RKO (cell line): ENCODE measurements at places on chromosomes 12 and 14.

DNA sequence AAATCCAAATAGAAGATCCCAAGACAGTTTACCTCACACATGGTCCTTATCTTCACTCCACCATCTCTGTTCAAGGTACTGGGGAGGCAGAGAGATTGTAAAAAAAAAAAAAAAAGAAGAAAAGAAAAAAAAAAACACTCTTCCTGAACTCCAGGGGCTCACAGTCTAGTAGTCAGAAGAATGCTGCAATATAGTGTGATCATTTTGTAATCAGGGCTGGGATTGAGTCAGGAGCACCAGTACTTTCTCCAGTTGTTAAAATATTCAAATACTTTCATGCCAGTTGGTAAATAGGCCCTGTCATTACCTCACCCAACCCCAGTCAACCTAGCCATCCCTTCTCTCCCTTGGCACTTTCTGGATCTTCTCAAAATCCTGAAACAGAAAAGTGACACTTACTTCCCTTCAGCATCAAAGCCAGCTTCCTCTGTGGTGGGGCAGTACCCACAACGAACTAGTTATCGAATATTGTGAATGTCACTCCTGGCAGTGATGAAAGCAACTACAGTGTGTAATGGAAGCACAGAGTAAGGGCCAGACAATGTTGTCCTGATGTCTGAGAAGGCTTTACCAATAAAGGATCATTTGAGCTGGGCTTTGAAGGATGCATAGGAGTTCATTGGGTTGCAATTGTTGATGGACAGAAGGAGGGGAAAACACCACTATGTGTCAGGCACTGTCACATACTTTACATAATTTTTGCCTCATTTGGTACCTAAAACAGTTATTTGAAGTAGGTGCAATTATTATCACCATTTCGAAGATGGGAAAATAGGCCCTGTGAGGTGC is 44.3 kb upstream of the HSPB8 start:
- no peak for DNase-seq

DNA sequence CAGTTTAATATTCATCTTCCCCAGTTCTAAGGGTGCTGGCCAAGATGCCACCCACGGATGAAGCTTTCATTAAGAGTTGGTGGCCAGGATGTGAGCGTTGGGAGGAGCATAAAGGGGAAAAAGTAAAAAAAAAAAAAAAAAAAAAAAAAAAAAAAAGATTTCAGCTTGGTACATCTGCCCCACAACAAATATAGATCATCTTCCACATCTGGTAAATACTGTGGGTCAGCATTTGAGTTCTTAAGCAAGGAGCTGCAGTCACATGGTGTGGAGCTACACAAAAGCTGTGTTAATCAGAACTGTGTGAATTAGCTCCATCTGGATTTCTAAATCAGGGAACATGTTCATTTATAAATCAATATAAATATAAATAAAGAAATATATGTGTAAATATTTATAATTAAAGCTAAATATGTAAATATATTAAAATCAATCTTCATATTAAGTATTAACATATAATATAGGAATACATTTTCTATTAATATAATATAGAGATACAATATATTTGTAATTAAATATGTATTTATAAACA is 262.3 kb downstream of the NUAK1 start:
- DNase-seq = no peak

DNA sequence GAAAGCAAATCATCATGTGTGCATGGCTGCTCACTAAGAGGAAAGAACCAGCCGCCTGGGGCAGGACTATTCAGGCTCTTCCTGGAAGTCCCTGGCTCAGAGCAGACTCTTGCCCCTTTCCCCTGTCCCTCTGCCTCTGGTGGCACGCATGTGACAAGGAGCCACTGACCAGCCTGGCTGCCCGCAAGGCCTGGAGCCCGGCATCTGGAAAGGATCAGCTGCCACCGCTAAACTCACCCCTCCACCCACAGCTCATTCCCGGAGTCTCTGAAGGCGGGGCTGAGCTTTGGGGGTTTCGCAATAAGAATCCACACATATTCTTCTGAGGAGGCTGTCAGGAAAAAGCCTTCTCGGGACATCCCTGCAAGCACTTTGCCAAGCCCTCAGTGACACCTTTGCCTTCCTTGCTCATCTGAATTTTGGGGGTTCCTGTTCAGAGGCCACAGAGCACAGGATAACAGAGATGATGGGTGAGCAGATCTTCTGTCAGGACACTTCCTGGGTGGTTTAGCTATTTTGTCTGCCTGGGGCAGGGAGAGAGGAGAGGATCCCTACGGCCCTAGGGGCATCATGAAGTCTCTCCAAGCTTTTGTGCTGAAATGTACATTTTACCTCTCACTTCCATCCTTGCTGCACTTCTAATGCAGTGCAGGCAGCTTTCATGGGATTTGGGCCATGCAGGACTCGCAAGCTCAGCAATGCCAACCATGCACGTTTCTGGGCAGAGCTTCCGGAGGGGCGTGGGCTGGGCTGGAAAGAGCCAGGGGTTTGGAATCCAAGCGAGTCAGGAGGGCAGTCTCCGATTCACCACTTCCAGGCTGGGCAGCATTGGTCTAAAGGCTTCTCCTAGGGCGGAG is 124.8 kb upstream of the MAP1LC3B2 start:
- DNase-seq = no peak

GRCh38 chr12:112843287-112843686 is 51.7 kb downstream of the RPH3A start:
- DNase-seq = no peak

DNA sequence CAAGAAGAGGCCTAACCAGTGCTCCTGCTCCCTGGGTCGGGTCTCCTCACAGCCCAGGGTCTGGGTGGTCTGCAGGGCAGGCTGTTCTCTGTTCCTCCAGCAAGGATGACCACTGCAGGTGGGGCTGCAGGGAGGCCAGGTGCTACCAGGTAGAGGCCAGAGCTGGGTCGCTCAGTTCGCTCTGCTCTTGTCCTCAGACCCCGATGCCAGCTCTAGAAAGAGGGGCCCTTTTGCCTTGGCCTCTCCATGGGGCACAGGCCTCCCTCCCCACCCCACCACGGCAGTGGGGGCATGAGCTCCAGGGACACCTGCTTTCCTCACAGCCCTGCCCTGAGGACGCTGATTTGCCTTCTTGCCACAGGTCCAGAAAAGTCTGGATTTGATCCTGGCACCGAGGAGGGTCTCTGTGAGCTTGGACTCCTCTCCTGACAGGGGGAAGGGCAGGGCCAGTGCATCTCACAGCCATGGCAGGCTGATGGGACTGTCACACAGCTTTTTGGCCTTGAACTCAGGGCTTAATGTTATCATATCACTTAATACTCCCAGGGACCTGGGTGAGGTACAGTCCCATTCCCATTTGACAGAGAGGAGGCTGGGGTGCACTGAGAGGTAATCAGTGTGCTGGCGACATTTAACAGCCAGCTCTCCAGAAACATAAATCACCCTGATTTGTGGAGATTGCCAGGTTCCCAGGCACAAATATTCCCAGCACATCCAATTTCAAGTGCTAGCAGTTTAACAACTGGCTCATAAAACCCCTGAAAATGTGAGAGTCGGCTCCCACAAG is 273.0 kb upstream of the SFSWAP start:
- DNase-seq = no peak

- DNase-seq = no peak
Observed at GRCh38 chr12:66664076-66664475, 14.8 kb downstream of the GRIP1 start.

DNA sequence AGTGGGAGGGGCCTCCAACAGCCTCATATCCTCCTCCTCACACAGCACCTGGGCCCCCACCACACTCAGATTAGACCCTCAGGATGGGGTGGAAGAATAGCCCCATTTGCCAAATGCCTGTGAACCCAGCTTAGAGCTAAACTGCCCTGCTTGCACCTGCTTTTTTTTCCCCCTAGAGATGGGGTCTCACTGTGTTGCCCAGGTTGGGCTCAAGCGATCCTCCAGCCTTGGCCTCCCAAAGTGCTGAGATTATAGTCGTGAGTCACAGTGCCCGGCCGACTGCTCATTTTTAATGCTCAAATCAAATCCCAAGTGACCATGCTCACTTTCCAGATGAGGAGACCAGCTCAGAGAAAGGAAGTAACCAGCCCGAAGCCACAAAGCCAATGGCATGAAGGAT is 27.1 kb downstream of the TESC start:
- no peak for DNase-seq

- peak; percentile 75 for DNase-seq
Observed at GRCh38 chr14:56659964-56660551, 80.5 kb downstream of the TMEM260 start.

GRCh38 chr12:79162147-79162772 is 297.7 kb downstream of the SYT1 start:
- DNase-seq = no peak

- DNase-seq = no peak
Observed at GRCh38 chr12:120514002-120514401, 15.0 kb downstream of the COQ5 start.

DNA sequence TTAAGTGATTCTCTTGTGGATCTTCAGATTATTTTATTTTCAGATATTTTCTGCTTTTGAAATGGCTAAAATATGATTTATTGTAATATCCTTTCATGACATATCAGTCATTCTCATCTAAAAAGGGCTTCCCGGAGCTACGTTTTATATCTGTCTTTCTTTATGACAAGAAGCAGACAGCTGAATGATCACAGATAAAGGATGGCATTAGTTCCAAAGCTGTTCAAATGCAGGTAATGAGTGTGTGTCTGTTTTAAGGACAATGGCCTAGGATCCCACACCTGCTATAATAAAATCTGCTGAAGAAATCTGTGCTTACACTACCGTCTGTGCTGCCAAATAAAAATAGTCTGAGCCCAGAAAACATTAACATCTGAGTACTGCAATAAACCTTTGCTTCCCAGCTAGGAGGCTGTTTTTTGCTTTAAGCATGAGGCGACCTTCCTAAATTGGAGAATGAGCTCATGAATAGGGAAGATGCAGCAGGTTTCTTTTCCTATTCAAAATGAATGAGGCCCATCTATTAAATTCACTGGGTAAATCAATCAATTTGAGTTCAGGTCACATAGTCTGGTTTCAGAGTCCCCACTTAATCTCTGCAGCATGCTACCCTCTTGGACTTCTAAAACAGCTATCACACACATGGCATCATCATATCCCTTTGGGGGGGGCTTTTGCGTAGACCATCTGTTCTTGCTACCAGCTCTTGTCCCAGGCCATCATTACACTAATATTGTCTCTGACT is 498.5 kb downstream of the NELL2 start:
- no peak for DNase-seq

- no peak for DNase-seq
Observed at GRCh38 chr12:94152292-94153078, 4.1 kb downstream of the PLXNC1 start.

DNA sequence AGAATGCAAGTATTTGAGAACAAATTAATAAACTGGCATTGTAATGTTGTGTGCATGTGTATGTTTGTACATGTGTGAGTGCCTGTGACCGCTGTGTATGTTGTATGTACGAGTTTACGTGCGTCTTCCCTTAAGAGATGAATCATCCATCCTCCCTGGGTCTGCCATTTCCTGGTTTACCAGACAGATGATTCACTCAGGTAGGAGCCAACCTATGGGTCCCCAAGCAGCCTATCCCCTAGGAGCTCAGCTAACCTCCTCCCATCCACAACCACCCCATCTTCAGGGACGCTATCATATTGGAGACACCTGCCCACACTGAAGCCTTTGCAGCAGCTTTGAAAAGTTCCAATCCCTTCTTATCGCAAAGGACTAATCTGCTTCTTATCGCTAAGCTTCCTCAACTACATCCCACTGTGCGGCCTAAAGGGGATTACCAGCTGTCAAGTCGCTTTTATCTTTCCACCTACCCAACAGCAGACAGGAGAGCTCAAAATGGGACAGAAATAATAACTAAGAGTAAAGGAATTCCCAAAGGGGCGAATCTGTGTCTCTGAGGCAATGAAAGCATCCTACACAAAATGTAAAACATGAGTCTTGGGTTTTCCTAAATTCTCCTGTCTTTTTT is 81.5 kb upstream of the TMCC3 start:
- no peak for DNase-seq

GRCh38 chr12:111412007-111412829 is 6.5 kb downstream of the SH2B3 start:
- DNase-seq = no peak

- peak; percentile 32 for DNase-seq
Observed at GRCh38 chr14:105974902-105975301, 448.5 kb downstream of the TMEM121 start.

GRCh38 chr12:76455582-76456345 is 103.8 kb downstream of the OSBPL8 start:
- DNase-seq = peak; percentile 97

- no peak for DNase-seq
Observed at GRCh38 chr12:52182384-52182783, 9.4 kb downstream of the KRT80 start.

DNA sequence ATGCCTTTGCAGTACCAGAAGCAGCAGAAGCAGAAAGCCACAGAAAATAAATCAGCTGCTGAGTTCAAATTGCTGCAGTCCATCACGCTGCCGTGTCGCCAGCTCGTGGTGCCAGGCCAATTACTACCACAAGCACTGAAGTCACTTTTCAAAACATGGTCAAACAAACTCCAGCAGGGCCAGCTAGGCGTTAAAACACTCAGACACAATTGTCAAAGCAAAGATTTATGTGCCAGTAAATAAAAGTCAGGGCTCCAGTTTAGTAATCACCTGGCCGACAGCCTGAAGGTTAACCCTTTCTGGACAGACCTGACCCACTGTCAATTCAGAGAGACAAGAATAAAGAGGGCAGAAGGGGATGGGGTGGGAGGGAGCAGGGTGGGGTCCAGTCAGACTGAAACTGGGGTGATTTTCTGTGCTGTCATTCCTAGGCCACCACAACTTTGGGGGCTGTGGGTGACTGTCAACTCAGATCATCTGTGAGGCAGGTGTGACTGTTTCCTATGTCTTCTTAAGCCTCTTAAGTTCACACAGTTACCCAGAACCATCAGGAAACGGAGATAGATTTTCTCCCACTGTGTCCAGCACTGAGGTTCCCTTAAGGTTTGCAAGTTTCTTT is 109.8 kb upstream of the FUT8 start:
- DNase-seq = no peak

GRCh38 chr12:52900166-52900895 is 4.5 kb downstream of the KRT8 start:
- DNase-seq = no peak

- DNase-seq = no peak
Observed at GRCh38 chr12:28459481-28459880, 269.2 kb downstream of the CCDC91 start.

- DNase-seq = no peak
Observed at GRCh38 chr14:92657457-92658142, 90.8 kb downstream of the LGMN start.

GRCh38 chr12:13981296-13981962 is at the start of gene GRIN2B:
TSS of gene GRIN2B (minus strand) at chr12:13981602. CDS start at chr12:13866208, 115,394 bp downstream.
- DNase-seq = no peak

DNA sequence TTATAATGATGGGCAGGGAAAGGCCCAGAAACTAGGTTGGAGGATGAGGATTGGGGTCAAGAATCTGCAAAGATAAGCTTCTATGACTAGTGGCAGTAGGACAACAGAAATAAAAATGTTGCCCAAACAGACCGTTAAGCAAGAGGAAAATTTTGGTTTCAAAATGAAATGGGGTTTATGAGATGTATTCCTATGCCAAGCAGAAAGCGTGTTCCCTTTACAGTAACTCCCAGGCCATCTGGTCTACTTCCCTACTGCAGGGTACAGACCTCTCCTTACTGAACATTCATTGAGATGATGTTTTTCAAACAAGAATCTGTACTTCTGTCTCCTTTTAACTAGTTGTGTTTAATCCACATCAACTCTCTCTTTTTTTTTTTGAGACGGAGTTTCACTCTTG is 20.4 kb upstream of the TMEM229B start:
- no peak for DNase-seq

- DNase-seq = no peak
Observed at GRCh38 chr12:58487678-58488161, 432.6 kb downstream of the LRIG3 start.
